Lung (tissue), 17 donors: ENCODE measurements at places on chromosomes 16 and 17. TPM values are rescaled to one million over a fixed set of nuclear protein-coding genes. Genes with fewer than 3 reads are reported as not detected.

DNA sequence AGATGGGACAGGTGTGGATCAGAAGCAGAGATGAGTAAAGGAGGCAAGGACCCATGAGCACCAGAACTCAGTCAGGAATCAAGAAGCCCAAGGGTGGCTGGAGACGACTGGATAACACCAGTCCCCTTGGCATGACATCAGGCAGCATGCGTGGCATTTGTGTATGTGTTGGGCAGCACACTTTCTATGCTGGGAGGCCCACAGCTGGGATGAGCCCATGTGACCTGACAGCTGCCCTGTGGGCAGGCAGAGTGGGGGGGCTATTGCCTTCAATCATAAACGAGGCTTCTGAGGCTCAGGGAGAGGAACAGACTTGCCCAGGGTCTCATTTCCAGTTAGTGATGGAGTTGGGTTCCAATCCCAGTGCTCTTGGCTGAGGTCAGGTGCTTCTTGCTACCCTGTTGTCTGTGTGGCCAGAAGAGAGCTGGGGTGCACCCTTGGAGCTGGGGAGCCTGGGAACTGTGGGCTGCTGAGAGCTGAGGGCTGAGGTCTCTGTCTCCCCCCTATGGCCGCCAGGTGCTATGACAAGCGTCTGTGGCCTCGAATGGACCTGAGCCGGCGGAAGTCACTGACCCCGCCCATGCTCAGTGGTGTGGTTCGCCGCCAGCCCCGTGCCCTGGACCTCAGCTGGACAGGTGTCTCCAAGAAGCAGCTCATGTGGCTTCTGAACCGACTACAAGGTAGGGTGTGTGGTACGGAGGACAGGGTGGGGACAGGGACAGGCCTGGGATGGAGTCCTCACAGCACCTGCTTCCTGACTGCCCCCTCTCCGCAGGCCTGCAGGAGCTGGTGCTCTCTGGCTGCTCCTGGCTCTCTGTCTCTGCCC, 7.1 kb upstream of the ORAI3 start:
- no peaks in the 10 kb centered on the region for H3K27me3 ChIP-seq
- no peak overlapping the region for H3K4me3 ChIP-seq
- DNase-seq, result peak; percentile 47
- peaks cover 20% of the 10 kb centered on the region for H3K36me3 ChIP-seq
- H3K27ac ChIP-seq, result peak overlapping the region; percentile 13

Gene SOX8
- polyA plus RNA-seq, result 0.39 TPM

- H3K36me3 ChIP-seq, result no peaks in the 10 kb centered on the region
- H3K4me3 ChIP-seq, result no peak overlapping the region
- no peaks in the 10 kb centered on the region for H3K4me1 ChIP-seq
- no peak for DNase-seq
- H3K27me3 ChIP-seq, result no peaks in the 10 kb centered on the region
Observed at GRCh38 chr16:48004141-48004695, 151.6 kb downstream of the ABCC12 start.

Gene SYT17
- 3.4 TPM for polyA plus RNA-seq

Gene KCNH4
- 0.57 TPM for polyA plus RNA-seq

- H3K27me3 ChIP-seq, result peaks cover 8% of the 10 kb centered on the region
- no peak overlapping the region for H3K4me3 ChIP-seq
- no peaks in the 10 kb centered on the region for H3K36me3 ChIP-seq
- DNase-seq, result no peak
- no peaks in the 10 kb centered on the region for H3K4me1 ChIP-seq
- H3K27ac ChIP-seq, result no peak overlapping the region
Observed at GRCh38 chr16:83577078-83577745, 230.6 kb upstream of the HSBP1 start.

- H3K27ac ChIP-seq, result no peak overlapping the region
- no peaks in the 10 kb centered on the region for H3K27me3 ChIP-seq
- H3K4me1 ChIP-seq, result no peaks in the 10 kb centered on the region
- peak; percentile 17 for DNase-seq
Observed at GRCh38 chr16:24013864-24014645, 178.3 kb downstream of the PRKCB start.

- no peaks in the 10 kb centered on the region for H3K27me3 ChIP-seq
- peaks cover 14% of the 10 kb centered on the region for H3K4me1 ChIP-seq
- H3K4me3 ChIP-seq, result no peak overlapping the region
- DNase-seq, result peak; percentile 75
Observed at GRCh38 chr17:21129023-21129681, 2.4 kb downstream of the DHRS7B start.

- H3K36me3 ChIP-seq, result no peaks in the 10 kb centered on the region
- no peak overlapping the region for H3K27ac ChIP-seq
- no peak overlapping the region for H3K4me3 ChIP-seq
Observed at GRCh38 chr16:8519643-8520042, 70.7 kb downstream of the TMEM114 start.

- H3K27ac ChIP-seq, result peak overlapping the region; percentile 52
- peaks cover 9% of the 10 kb centered on the region for H3K36me3 ChIP-seq
- no peaks in the 10 kb centered on the region for H3K27me3 ChIP-seq
- peak overlapping the region; percentile 0 for H3K4me3 ChIP-seq
- DNase-seq, result no peak
- H3K4me1 ChIP-seq, result no peaks in the 10 kb centered on the region
Observed at GRCh38 chr17:64387145-64387473, 3.6 kb downstream of the PECAM1 start.

Gene CLEC18B
- polyA plus RNA-seq, result 0.65 TPM

Gene NPIPB8
- polyA plus RNA-seq, result not detected

Gene SOX15
- 1.1 TPM for polyA plus RNA-seq

DNA sequence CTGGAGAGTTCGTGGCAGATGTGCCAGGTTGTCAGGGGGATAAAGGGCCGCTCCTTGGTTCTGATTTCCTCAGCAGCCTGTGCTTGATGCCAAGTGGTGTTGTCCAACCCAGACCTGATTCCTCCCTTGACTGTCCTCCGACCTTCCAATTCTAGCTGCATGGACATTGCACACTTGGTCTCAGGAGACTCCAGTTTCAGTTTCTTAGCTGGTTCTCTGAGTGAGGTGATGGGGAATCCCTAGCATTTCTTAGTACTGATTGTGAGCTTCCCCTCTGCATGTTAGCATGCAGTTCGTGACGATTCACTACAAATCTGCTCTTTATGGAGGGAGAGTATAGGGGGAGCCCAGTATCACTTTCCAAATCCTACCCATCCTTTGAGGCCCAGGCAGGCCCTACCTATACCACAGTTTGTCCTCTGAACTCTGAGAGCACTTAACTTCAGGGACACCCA, 12.4 kb upstream of the CCR7 start:
- no peak overlapping the region for H3K4me3 ChIP-seq
- no peaks in the 10 kb centered on the region for H3K36me3 ChIP-seq
- H3K4me1 ChIP-seq, result peaks cover 9% of the 10 kb centered on the region
- no peak for DNase-seq
- H3K27me3 ChIP-seq, result no peaks in the 10 kb centered on the region

Gene C1QL1
- 0.10 TPM for polyA plus RNA-seq

DNA sequence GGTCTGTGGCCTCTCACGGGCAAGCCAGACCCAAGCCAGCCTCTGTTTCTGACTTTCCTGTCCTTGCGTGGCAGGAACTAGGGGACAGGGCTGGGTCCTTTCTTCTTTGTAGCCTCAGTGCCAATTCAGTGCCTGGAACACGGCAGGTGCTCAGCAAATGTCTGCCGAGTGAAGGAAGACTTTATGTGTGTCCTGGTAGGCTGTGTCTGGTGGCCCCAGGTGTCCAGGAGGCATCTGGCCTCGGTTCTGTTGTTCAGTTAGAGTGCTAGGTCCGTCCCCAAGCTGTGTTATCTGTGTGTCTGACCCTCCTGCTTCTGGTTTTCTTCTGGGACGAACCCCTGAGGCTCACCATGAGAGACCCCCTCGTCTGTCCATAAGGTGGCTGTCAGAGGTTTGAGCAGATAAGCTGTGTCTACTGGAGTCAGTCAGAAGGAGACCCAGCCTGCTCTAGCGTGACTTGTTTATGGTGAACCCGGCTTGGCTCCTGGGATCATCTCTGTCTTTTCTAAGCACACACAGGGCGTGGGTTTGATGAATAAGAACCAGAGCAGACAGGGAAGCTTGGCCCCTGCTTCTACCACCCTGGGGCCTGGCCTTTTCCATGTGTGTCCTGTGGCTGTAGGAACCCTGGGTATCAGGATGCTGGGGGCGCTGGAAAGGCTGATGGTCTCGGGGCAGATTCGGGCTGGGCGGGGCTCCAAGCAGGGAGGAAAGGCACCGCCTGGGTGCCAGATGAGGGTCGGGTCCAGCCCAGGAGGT, 39.3 kb downstream of the ENGASE start:
- no peak for DNase-seq
- no peaks in the 10 kb centered on the region for H3K36me3 ChIP-seq
- no peak overlapping the region for H3K27ac ChIP-seq
- no peak overlapping the region for H3K4me3 ChIP-seq
- peaks cover 5% of the 10 kb centered on the region for H3K4me1 ChIP-seq

GRCh38 chr17:1713878-1714426, 3.8 kb upstream of the TLCD2 start:
- peak overlapping the region; percentile 82 for H3K27ac ChIP-seq
- peaks cover 27% of the 10 kb centered on the region for H3K4me1 ChIP-seq
- H3K36me3 ChIP-seq, result peaks cover 5% of the 10 kb centered on the region
- no peaks in the 10 kb centered on the region for H3K27me3 ChIP-seq

DNA sequence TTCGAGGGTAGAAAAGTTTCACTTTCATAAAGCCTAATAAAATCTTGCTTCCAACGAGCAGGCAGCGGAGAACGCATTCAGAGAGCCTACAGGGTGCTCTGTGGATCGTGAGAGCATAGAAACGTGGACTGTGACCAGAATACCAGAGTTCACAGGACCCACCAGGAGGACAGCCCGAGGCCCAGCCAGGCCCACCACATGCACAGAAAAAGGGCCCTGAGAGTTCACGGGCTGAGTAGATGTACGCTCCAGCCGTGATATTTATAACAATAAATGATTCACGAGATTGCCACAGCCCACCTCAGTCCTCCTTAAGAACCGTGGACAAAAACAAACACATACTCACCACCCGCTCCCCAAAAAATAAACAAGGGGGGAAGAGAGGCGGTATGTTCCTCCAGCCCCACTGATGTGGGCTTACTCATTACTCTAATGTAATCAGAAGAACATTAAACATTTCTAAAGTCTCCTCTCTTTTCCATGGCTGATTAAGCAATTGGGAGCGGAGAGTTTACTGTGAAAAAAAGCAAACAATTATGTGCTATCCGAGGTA, 207.2 kb downstream of the C16orf78 start:
- no peak overlapping the region for H3K27ac ChIP-seq
- peaks cover 36% of the 10 kb centered on the region for H3K4me1 ChIP-seq
- H3K4me3 ChIP-seq, result no peak overlapping the region
- DNase-seq, result peak; percentile 36

DNA sequence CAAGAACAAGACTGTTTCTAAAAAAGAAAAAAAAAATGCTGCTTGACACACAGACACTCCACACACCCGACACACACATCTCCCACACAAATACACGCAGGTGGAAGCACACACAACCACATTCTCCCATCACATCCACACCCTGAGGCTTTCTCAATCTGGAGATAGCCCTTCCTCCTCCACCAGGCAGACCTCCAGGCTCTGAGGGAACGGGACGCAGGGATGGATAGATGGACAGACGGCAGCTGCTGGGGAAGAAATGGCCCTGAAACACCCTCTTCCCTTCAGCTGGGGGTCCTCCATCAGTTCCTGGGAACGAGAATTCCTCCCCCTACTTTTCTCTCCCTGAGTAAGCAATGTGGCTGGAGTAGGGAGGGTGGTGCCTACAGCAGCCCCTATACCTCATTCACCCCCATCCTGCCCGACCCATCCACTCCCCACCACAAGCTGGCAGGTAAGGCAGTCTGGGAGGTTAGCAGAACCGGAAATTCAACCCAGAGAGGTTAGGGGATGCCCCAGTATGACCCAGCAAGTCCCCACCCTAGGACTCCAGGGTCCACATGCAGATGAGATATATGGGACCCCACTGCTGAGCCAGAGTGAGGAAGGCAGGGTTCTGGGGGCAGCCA, 4.1 kb upstream of the LITAFD start:
- no peaks in the 10 kb centered on the region for H3K27me3 ChIP-seq
- DNase-seq, result no peak
- H3K4me1 ChIP-seq, result no peaks in the 10 kb centered on the region
- no peak overlapping the region for H3K4me3 ChIP-seq
- H3K36me3 ChIP-seq, result no peaks in the 10 kb centered on the region
- no peak overlapping the region for H3K27ac ChIP-seq

DNA sequence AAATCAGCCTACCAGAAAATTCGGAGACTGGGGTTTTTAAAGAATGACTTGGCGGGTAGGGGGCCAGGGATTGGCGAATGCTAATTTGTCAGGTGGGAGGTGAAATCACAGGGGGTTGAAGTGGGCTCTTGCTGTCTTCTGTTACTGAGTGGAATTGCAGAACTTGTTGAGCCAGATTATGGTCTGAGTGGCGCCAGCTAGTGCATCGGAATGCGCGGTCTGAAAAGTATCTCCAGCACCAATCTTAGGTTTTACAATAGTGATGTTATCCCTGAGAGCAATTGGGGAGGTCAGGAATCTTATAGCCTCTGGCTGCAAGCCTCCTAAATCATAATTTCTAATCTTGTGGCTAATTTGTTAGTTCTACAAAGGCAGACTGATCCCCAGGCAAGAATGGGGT, 762 bp upstream of the RBL2 start:
- no peaks in the 10 kb centered on the region for H3K27me3 ChIP-seq
- no peaks in the 10 kb centered on the region for H3K36me3 ChIP-seq
- peak; percentile 58 for DNase-seq
- H3K27ac ChIP-seq, result no peak overlapping the region
- no peak overlapping the region for H3K4me3 ChIP-seq
- peaks cover 9% of the 10 kb centered on the region for H3K4me1 ChIP-seq

GRCh38 chr16:66830422-66831404, at the start of gene NAE1:
TSS of gene NAE1 (minus strand) at chr16:66830976. CDS start at chr16:66830899, 77 bp downstream.
- H3K4me3 ChIP-seq, result peak within 1 kb of the TSS; percentile 93
- H3K27me3 ChIP-seq, result no peaks in the 10 kb centered on the region
- peaks cover 9% of the 10 kb centered on the region for H3K36me3 ChIP-seq
- H3K27ac ChIP-seq, result peak within 1 kb of the TSS; percentile 90

Gene MYH8
- not detected for polyA plus RNA-seq

Gene MT1A
- polyA plus RNA-seq, result 438 TPM

Gene KCTD11
- 11.1 TPM for polyA plus RNA-seq

- no peaks in the 10 kb centered on the region for H3K27me3 ChIP-seq
- H3K27ac ChIP-seq, result no peak overlapping the region
- no peak overlapping the region for H3K4me3 ChIP-seq
Observed at GRCh38 chr17:11737313-11737679, 139.0 kb downstream of the DNAH9 start.

Gene KRT25
- polyA plus RNA-seq, result not detected

GRCh38 chr16:12559714-12560113, 244.0 kb downstream of the CPPED1 start:
- H3K4me3 ChIP-seq, result no peak overlapping the region
- H3K27me3 ChIP-seq, result no peaks in the 10 kb centered on the region
- H3K27ac ChIP-seq, result no peak overlapping the region
- DNase-seq, result no peak
- no peaks in the 10 kb centered on the region for H3K4me1 ChIP-seq

DNA sequence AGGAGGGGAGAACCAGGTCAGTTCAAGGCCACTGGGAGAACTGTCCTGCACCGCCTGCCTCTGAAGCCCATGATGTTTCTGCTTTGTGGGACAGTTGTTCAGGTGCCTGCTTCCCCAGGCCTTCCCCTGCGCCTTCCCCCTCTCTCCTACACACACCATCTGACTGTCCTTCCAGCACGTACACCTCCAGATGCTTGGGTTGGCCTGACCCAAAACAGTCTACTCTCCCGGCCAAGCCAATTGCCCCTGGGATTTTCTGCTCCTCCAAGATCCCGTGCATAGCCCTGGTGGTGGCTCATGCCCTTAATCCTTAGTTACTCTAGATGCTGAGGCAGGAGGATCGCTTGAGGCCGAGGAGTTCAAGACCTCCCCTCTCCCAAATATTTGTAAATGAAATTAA, 684 bp upstream of the RSAD1 start:
- no peaks in the 10 kb centered on the region for H3K27me3 ChIP-seq
- H3K4me3 ChIP-seq, result no peak overlapping the region
- peaks cover 7% of the 10 kb centered on the region for H3K4me1 ChIP-seq
- DNase-seq, result no peak
- no peaks in the 10 kb centered on the region for H3K36me3 ChIP-seq

Gene CBLN1
- 0.43 TPM for polyA plus RNA-seq
